Suprapubic skin (tissue), 4 donors: ENCODE measurements at places on chromosomes 2 and 18.

- no peak for DNase-seq
Observed at GRCh38 chr2:121855510-121855909, 100.1 kb downstream of the TSN start.

- peak; percentile 88 for DNase-seq
Observed at GRCh38 chr2:217691920-217692666, 310.7 kb downstream of the TNS1 start.

DNA sequence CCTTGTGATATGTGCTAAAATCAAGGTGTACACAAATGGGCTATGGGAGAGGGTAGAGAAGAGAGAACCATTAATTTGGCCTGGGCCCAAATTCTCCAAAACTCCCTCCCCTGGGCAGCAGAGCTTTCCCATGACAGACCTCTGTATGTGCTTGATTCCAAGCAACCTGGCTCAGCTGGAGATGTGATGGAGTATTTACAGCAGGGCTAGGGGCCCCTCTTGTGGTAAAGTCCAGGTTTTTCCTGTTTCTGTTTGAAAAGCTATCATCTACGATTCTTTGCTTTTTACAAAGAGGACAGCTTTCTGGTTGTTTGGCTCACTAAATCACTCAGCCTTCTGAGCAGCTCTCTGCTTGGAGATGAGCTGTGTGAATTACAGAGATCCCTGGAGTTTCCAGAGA is 40.3 kb downstream of the KCNS3 start:
- no peak for DNase-seq

GRCh38 chr2:22355816-22356433 is 1029.1 kb upstream of the KLHL29 start:
- DNase-seq: peak; percentile 82

DNA sequence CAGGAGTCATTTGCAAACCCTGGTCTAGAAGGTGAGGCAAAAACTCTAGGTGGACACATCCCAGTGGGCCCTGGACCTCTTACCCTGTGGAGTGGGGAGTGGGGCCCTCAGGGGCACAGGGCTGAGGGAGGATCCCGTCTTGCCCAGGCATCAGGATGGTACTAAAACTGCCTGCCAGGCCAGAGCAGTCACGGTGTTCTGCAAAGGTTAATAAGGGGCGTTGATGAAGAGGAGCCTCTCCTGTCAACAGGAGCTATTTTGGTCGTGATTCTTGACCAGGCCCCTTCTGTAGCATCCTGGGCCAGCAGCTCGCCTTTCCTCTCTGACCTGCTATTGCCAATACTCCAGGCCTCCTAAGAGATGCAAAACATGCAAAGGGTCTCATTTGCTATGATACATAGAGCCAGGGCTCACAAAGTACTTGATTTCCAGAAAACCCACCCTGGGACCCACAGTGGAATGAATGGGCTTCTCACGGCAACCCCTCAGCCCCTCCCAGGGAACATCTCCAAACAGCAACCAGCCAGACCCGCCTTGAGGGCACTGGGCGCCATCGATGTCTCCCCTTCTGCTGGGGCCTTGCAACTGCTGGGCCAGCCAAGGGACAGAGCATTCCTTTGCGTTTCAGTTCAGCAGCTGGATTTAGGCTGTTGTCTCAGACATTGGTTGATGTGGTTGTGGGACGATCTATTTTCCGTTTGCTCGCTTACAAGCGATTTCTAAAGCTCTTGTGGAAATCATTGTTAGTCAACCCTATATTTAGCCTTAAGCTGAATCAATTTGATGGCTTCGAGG is 111.1 kb downstream of the PDCL3 start:
- DNase-seq: no peak

DNA sequence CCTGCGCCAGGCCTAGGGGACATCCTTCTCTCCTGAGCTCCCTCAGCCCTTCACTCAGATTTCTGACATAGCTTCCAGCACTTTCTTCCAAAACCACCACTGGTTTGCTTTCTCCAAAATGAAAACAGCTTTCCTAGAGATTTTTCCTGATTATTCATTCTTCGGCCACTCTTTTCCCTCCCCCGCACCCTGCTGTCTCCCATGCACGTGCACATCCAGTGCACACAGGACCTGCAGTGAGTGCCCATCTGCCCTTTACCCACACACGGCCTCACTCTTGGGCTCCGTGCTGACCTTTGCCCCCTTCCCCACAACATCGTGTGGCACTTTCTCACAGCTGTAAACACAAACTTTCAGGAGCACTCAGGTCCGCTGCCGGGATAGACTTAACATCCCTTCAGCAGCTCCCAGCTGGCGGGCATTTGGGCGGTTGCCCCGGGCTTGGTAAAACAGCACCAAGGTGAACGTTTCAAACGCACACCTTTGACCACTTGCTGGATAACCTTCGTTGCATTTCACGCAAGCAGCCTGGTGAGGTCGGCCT is 25.8 kb downstream of the KIF1A start:
- no peak for DNase-seq

- no peak for DNase-seq
Observed at GRCh38 chr2:167510071-167510759, 621.9 kb downstream of the XIRP2 start.

DNA sequence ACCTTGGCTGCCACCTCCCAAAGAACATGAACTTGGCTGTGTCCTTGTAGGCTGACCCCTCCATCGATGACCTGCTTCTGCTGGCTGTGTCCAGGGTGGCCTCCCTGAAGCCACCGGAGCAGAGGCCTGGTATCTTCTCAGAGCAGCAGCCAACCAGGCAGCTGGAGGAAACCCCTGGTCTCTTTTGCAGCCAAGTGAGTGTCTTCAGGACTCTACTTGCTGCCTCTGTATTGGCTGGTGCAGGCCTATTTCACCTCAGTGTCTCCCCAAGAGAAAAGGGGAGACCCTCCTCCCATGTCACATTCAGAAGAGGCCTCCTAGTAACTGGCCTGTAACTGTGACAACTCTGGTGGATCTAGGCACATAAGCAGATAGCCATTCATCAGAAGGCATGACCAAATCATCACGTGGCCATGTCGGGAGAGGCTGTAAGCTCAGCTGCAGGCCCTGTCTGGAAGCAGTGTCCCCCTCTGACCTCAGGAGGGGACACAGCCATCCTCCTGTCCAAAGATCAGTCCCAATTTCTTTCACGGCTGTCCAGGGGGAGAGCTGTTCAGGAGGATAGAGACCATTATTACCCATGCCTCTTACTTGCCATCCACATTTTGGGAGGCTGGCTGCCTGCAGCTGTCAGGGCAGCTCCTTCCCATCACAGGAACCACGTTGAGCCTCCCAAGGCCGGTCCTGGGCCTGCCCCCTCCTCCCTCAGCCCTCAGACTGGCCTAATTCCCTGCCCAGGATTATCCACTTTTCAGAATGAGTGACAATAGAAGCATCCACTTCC is 20.9 kb upstream of the ROCK2 start:
- DNase-seq: no peak

GRCh38 chr2:168703926-168704325 is 98.5 kb upstream of the NOSTRIN start:
- DNase-seq: no peak

GRCh38 chr18:48391868-48392267 is 17.3 kb downstream of the ZBTB7C start:
- DNase-seq: no peak

GRCh38 chr18:8536231-8536630 is 73.0 kb upstream of the RAB12 start:
- no peak for DNase-seq

DNA sequence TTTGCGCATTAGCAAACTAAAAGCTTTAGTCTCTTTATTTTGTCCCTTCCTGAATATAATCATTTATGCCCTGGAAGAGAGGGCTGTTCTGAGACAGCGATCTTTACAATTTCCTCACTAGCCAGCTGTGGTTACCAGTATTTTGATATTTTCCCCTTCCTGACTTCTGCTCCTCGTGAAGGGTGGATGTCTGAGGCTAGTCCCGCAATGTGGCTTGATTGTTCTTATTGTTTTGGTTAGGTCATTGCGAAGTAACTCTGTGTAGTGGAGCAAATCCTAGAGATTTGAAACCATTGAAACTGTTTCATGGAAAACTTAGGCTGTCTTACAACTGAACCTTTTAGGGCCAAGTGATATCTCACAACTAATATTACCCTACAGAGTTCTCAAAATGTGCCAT is 2.4 kb downstream of the MRPL33 start:
- DNase-seq: no peak

DNA sequence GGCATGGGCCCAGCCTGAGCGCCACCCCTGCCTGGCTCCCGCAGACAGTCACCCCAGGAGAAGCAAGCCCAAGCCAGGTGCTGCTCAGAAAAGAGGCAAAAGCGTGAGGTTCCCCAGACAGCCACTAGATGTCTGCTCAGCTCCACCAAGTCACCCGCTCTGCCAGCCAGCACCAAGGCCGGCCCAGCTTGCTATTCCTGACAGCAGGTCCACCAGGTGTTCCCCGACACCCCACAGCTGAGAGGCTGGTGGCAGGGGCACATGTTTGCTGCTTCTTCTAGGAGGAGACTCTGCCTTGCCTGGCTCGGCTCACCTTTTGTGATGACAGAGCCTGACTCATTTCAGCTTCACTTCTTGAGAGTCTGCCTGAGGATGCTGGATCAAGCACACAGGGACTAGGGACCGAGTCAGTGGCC is 206.7 kb downstream of the MGAT5 start:
- peak; percentile 76 for DNase-seq

DNA sequence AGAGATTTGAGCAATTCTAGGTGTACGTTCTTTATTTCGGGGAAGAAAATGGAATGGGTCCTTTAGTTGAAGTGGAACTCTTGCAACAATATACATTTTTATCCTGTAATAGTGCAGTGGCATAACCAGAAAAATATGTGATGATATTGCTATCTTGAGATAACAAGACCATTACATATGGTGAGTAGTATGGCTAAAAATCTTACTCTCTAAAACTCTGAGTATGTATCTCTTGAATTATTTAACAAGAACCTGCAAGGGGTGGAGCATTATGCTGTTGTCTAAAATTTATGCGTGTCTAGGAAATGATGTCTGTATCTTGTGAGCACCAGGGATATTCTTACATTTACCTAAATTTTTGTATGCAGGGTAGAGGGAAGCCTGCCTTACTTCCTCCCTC is 68.4 kb upstream of the SLC4A10 start:
- no peak for DNase-seq

DNA sequence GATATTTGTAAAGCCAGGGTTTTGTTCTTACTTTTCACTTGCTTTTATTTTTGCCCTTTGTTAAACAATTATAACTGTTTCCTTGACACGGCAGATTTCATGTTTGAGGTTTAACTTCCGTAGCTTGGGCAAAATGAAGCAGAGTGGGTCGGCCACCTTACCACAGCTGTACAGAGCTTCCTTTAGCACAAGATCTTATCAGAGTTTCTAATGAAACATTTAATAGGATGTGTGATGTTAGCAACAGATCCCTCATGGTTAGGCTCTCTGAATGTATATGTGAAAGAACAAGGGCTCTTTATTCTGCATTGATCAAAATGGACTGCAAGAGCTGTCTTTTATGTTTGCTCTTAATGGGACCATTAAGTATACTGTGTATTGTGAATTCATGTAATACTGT is 22.3 kb downstream of the RNF125 start:
- DNase-seq: no peak

DNA sequence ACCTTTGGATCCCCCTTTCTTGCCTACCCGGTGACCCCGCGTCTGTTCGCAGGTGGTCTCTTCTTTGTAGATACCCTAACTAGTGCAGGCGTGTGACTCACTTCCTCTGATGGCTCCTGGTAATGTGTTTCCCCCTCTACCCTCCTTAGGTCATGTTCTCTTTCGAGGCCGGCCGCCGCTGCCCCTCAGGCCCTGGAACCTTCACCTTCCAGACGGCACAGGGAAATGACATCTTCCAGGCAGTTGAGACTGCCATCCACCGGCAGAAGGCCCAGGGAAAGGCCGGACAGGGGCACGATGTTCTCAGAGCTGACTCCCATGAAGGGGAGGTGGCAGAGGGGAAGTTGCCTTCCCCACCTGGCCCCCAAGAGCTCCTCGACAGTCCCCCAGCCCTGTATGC is 1.6 kb downstream of the DOK1 start:
- DNase-seq: no peak

GRCh38 chr2:226478109-226478809 is 321.4 kb downstream of the IRS1 start:
- DNase-seq: no peak

GRCh38 chr2:120669121-120669952 is 66.3 kb upstream of the GLI2 start:
- peak; percentile 76 for DNase-seq

DNA sequence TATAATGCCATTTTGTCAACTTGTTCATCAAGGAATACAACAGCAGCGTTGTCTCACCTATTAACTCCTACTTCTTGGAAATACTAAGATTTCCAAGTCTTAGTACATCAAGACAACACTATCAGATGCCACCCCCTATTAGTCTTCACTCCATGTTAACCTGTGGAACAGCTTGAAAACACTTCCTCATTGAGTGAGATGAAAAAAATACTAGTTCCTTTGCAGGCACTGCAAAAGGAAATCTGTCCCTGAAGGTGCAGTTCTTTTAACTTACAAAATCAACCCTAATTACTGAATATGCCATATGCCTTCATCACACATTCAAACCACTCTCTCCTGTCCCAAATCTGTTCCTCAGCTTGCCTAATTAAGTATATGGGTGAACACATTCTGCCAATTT is 4.0 kb downstream of the CWC22 start:
- DNase-seq: no peak

DNA sequence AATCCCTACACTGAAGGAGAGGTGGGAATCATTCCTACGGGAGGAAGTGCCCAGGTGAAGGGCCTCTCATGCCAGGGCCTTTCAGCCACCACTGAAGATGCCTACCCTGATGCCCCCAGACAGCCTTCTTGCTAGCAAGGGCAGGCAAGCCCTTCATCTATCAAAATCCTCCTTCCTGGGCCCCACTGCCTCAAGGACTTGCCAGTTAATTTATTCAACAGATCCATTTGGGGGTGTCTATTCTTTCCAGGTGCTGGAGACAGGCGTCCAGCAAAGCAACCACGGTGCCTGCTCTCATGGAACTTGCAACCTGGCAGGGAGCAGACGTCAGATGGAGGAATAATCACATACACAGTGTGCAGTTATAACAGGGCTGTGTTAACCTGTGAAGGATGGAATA is 95.5 kb downstream of the GYPC start:
- no peak for DNase-seq

DNA sequence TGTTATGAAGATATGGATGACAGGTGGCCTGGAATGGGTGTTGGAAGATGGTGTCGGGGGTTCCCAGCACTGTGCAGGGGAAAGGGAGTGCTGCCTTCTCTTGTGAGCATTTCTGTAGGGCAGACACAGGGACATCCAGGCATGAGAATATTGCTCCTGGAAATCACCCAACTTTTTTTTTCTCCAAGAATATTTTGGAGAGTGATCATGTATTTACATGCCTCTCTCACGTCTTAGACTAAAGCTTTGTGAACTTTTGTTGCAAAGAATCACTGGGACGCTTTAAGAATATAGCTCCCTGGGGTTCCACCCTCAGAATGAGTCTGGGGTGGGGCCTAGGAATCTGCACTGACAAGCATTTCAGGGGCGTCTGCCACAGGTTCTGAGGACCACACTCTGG is 68.7 kb downstream of the VWA3B start:
- no peak for DNase-seq

- no peak for DNase-seq
Observed at GRCh38 chr2:60318544-60318943, 234.9 kb downstream of the BCL11A start.

DNA sequence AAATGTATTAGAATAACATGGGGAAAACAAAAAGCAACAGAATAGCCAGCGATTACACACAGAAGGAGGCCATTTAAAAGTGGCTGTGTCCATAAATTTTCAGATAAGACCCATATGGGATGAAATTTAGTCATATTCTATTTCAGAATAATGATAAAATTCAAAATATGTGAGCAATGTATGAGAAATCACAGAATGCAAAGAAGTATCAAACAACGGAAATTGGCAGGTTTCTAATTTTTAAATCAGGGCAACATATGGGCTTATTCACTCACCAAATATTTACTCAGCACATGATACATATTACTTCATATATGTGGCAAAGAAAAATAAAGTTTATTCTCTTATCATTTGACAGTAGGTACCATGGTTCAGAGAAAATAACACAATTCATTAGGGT is 208.5 kb downstream of the GRB14 start:
- no peak for DNase-seq
